ENCODE measurements at places on chromosomes 12 and 14.

DNA sequence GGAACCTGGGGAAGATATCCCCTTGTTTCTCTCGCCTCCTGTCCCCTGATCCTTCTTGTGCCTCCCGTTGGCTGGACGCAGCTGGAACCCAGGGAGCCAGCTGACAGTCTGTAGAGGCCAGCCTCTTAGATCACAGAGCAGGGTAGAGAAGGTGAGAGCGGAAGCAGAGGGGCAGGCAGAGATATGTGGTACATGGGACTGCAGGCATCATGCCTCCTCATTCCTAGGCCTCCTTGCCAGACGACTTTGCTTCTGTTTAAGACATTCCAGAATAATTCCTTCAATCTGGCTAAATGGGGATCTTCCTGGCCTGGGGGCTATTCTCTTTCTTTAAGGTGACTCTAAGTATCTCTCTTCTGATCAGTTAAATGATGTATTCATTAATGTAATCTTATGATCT, 89.4 kb upstream of the MAX start:
- DNase-seq, result no peak

GRCh38 chr14:96804895-96805294, 7.7 kb downstream of the VRK1 start:
- DNase-seq, result no peak

DNA sequence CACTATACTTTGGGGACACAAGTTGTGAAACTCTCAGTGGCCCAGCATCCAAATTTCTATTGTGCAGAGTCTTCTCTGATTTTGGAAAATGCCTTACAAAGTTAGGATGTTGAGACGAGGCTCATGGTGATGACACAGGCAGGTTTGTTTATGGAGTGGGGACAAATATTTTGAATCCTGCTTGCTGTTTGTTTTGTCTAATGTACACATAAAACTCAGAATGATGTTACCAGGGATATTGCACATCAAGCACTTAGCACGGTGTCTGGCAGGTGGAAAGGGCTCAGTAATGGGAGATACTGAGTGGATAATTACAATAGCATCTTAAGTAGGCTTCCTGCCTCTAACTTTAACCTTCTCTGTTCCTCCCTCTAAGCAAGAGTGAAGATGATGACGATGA, 628.9 kb upstream of the TBX3 start:
- no peak for DNase-seq

DNA sequence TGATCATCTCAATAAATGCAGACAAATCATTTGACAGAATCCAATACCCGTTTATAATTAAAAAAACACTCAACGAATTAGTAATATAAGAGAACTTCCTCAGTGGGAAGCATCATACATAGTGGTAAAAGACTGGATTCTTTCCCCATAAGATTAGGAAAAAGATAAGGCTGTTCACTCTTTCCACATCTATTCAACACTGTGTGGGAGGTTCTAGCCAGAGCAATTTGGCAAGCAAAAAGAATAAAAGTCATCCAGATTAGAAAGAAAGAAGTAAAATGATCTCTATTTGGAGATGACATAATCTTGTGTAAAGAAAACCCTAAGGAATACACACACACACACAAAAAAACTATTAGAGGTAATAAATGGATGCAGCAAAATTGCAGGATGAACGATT, 38.4 kb downstream of the YEATS4 start:
- no peak for DNase-seq

- no peak for DNase-seq
Observed at GRCh38 chr14:22667881-22668280, 23.7 kb upstream of the OR6J1 start.

Data from activated CD4-positive, alpha-beta T cell treated with anti-CD3 and anti-CD28 coated beads, Interleukin-2, amount 50 U/mL, for 16 hours (primary cell).